ENCODE measurements at places on chromosomes 5 and 9.

DNA sequence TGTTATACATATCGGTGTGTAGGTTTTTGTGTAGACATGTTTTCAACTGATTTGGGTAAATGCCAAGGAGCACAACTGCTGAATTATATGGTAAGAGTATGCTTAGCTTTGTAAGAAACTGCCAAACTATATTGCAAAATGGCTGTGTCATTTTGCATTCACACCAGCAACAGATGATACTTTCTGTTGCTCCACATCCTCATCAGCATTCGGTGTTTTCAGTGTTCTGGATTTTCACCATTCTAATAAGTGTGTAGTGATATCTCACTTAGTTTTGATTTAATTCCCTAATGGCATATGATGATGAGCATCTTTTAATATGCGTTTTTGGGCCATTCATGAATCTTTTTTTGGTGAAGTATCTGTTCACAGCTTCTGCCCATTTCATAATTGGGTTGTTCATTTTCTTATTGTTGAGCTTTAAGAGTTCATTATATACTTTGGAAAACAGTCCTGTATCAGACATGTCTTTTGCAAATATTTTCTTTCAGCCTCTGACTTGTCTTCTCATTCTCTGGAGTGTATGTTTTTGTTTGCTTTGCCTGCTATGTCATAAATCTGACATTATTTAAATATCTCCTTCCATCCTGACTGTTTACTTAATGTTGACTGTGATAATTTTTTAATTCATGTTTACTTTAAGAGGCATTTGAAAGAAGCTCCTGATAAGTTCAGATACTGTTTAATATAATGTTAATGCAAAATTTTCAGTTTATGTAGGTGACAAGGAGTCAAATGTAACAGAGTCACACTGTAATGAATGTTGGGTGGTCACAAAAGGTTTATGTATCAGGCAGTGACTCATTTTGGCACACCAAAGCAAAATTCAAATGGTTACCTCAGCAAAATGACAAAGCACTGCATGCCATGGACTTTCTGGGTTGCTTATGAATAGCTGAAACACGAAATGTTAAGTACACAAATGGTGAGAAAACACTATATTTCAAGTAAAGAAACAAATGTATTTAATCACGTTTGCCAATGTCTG, 181.1 kb upstream of the DAB2 start:
- no peak for DNase-seq

- no peak for DNase-seq
Measured at GRCh38 chr5:6869677-6870076, 156.4 kb downstream of the TENT4A start.

DNA sequence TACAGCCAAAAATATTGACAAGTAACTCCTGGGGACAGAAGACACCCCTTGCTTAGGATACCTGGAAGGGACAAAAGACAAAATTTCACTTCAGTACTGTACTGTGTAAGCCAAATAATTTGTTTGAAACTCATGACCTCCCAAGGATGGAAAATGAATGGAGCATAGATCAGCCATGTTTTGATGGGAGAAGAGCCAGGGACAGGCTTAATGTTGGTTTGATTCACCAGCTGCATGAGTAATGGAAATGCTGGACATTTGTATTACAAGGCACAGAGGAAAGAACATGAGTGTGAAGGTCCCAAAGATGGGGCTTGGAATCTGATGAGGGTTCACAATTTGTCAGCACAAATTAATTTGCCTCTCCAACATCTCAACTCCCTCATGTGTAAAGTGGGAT, 122.8 kb downstream of the ENC1 start:
- no peak for DNase-seq

DNA sequence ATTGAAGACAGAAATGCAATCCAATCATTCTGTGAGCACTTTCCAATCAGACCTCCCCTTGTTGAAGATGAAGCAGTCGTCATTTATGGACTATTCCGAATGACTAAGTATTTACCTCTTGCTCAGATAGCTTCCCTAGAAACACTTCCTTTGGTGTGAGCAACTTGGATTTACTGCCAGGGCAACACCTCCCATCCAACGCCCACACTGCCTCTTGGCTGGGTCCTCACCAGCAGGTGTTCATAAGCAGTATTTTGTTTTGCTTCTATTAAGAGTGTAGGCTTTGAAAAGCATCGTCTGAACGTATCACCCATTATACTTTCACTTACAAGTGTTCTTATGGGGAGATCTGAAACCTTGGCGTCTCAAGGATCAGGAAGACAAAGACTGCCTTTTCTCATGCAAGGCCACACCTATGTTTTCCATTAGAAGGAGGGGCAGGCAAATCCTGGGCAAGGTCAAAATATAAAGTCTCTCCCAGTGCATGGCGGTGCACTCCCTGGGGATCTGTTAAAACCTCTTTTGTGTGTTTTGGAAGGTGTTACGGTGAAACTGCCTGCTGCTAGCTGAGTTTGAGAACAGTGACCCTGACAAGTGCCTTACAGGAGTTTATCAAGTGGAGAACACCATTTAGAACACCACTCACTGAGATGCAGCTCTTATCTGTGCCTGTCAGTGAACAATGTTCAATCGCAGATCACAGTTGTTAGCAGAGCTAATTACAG, 10.6 kb upstream of the MARCHF3 start:
- DNase-seq, result no peak

GRCh38 chr9:101999441-101999840, 261.0 kb upstream of the GRIN3A start:
- DNase-seq, result no peak

DNA sequence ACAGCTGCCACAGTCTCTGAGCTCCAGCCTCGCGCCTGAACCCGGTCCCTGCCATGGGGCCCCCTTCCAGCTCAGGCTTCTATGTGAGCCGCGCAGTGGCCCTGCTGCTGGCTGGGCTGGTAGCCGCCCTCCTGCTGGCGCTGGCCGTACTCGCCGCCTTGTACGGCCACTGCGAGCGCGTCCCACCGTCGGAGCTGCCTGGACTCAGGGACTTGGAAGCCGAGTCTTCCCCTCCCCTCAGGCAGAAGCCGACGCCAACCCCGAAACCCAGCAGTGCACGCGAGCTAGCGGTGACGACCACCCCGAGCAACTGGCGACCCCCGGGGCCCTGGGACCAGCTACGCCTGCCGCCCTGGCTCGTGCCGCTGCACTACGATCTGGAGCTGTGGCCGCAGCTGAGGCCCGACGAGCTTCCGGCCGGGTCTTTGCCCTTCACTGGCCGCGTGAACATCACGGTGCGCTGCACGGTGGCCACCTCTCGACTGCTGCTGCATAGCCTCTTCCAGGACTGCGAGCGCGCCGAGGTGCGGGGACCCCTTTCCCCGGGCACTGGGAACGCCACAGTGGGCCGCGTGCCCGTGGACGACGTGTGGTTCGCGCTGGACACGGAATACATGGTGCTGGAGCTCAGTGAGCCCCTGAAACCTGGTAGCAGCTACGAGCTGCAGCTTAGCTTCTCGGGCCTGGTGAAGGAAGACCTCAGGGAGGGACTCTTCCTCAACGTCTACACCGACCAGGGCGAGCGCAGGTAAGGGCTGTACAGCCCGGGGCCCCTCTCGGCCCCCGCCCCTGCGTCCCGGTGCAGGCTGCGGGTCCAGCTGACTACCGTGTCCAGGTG, 509 bp downstream of the LVRN start:
- DNase-seq, result no peak

DNA sequence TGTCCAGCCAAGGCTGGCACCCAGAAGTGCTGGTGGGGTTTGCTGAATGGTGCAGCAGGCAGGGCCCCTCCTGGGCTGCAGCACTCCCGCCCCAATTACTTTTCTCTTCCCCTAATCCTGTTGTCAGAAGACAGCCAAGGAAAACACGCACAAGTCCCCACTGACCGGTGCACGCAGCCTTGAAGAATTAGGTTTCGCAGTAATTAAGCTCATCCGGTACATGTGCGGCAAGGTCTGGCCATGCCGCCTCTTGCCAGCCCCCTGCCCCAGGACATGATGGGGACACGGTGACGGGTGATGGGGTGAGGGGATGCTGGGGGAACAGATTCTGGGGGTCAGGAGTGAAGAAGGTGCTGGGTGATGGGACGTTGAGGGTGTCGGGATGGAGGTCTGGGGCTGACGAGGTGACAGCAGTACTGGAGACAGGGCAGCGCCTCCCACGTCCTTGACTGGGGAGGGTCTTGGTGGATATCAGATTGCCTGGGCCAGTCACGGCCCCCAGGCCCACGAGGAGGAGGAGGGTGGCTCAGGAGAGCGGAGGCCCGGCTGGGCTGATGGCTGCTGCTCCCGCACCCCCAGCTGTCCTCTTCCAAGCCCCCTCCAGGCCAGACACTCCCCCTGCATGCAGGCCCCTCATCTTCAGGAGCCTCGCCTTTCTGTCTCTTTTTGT, 34.9 kb downstream of the BARX1 start:
- no peak for DNase-seq

DNA sequence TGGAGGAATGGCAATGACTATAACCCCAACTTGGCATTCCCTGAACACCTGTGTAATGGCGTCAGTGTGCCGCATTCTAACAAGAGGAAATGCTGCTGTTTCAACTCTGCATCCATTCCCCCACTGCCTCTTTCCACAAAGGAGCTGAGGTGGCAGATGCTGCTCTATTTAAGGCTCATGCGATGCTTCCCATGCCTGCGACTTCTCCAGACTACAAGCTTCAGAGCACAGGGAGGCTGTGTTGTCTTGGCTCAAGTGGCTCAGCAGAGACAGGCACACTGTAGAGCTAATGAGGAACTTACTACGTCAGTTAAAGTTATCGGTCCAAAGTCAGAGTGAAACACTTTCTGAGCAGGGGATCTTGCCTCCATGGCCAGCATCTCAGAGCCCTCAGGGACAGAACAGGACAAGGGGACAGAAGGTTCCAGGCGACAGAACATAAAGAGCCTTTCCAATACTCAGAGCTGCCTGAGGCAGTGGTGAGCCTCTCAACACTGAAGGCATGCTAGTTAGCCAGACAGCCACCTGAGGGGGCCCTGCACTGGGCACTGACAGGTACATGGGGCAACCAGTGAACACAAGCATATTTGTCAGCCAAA, 21.8 kb downstream of the TNIP1 start:
- no peak for DNase-seq

GRCh38 chr5:107817436-107817835, 146.7 kb upstream of the EFNA5 start:
- no peak for DNase-seq

- DNase-seq, result no peak
Measured at GRCh38 chr9:28970241-28970654, 1397.0 kb upstream of the C9orf72 start.

- no peak for DNase-seq
Measured at GRCh38 chr5:77262697-77263096, 52.2 kb downstream of the PDE8B start.

GRCh38 chr5:32589942-32590869, 4.8 kb downstream of the SUB1 start:
- peak; percentile 85 for DNase-seq

DNA sequence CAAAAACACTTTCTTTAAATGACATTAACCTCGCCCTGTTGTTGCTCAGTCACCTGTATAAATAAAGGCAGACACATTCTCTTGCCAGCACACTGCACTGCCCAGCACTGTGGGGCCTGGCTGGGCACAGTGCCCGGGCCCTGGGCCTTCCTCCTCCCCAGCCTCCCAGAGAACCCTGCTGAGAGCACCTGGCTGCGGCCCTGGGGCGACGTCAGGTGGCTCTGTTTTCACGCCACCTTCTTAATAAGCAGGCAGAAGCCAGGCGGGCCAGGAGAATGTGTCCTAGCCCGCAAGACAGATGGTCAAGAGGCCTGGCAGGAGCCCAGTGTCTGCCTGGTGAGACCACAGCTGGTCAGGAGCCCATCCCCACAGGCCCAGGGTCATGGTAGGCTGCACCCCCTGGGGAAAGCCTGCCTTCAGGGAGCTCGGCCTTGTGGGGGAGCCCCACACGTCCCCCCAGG, 8.2 kb upstream of the AGPAT2 start:
- no peak for DNase-seq

Data from natural killer cell (primary cell).